Bronchial epithelial cell (primary cell): ENCODE measurements at places on chromosomes 5 and 9.

- peak; percentile 71 for DNase-seq
Measured at GRCh38 chr5:53994148-53994547, 316.2 kb downstream of the ARL15 start.

DNA sequence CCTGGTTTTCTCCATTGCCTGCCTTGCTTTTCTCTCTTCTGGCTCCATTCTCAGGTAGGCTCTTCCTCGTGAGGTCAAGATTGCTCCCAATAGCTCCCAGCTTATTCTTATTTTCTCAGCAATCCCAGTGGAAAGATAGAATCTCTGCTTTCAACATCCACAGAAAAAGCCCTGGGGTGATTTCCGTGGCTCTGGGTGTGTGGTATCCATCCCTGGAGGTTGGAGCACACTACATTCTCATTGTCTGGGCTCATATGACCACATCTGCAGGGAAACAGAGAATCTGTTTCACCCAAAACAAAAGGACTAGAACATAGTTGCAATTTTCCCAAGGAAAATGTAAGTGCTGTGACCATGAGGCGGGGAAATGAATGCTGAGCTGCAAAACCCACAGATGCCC is 236.0 kb downstream of the TENT4A start:
- no peak for DNase-seq

DNA sequence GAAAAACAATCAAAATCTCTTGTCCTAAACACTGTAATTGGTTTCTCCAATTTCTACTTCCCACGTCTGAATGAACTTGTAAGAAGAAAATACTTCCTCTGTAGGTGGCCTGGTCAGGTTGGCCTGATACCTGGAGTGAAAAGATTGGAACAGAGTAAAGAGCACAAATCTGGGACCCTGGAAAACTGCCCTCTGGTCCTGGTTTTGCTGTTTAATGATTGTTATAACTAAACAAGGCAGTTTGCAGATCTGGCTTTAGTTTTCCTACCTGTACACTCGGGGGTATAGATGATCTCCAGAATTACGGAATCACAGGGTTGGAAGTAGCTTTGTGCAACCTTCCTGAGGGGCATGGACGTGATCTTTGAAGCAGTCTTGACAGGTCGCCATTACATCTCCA is 67.6 kb downstream of the ZSWIM6 start:
- DNase-seq = no peak

DNA sequence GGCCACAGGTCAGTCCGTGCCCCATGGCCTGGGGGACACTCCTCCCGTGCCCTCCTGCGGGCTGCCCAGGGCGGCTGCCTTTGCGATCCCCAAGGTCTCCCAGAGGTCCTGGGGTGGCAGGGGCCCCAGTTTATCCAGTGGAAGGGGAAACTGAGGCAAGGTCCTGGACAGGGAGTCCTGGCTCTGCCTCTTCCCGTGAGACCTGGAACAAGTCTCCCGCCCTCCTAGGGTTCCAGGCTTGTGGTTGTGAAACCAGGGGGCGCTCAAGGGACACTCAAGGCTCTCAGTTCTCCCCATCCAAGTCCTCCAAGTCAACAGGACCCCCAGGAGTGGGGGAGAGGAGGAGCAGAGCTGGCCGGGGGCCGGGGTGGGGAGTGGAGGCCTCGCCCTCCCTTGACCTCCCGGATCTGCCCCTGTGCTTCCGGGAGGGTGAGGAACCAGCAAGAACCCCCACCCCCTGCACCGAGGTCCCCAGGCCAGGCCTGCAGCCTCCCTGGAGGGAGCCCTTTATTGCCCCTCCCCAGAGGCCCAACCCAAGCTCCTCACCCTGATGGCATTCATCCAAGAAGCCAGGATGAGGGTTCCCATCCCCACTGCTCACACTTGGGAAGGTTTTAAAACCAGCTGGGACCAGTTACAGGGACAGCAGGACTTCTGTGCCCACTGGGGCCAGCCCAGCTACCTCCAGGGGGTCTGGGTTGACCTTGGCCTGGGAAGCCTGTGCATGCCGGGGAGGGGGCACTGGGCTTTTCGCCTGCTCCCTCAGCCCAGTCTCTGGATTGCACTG is 24.7 kb upstream of the TMEM250 start:
- DNase-seq = no peak

DNA sequence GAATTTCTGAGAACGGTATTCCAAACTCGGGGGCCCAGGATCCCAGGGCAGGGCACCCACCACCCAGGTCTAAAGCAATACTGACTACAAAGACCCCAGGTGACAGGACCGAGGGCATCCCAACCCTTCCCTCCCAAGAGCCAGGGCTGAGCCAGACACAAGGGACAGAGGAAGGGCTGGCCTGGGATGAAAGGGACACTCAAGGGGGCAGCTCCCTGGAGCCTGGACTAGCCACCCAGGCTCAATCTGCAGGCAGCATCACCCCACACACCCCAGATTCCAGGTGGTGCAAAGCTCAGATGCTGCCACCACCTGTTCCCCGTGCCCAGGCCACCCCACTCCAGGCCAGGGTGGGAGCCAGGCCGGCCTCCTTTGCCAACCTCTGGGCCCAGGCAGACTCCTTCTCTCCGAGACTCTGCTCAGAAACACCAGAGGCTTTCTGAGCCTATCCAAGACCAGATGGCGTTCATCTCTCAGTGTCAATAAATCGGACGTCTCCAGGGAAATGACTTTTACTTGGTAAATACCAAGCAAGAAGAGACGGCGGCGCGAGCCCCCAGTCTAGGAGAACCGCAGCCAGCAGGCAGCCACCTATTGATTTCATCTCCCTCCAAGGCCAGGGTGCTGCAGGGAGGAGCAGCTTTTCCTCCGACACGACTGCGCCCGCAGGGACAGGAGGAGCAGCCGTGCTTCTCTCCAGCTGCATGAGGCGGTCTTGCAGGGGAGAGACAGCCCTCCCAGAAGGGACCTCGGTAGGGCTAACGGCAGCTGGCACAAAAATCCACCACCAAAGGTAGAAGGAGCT is 94.1 kb upstream of the ADAMTS2 start:
- no peak for DNase-seq

- DNase-seq = no peak
Measured at GRCh38 chr9:6969805-6970204, 212.0 kb downstream of the KDM4C start.
